CD4-positive, alpha-beta T cell treated with Interleukin-17A for 1 hour (primary cell): ENCODE measurements at places on chromosomes 1 and 21.
A peak's percentile ranks its signal among the peaks of the same experiment; 100 is the strongest.

- DNase-seq: no peak
Measured at GRCh38 chr1:95440511-95440910, 206.5 kb downstream of the RWDD3 start.

DNA sequence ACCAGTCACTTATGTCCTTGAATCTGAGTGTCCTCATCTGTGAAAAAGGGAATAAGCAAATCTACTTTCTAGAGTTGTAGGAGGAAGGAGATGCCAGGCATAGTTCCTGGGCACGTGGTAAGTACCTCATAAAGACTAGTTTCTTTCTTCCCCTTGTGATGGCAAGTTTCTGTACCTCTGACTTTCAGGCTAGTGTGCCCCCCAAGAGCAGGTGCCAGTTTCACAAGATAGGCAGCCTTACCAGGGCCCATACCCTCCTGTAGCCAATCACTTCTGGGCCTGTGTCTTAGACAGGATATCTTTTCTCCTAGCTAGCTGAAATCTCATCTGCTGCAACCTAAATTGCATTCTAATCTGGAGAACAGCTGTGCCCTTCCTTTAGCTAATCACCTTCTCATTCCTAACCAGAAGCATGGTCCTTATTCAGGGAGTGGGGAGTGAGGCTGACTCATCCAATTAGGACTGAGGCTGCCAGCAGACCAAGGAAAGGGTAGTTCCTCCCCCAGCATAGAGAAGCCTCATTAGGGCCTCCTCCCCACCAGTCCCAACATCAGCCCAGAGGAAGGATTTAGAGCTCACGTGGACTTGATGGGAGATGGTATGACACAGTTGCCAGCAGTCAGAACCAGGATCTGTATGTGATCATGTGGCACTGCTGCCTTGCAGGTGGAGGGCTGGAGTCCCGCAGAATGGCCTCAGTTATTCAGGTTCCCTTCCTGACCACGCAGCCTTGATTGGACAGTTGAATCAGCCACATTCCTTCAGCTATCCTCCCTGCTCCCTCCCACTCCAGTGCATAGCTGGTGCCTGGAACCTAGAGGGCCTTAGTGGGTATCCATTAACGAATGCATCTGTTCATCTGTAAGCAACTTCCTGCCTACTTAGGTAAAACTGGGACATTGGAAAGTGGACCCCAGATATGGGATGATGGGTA is 7.9 kb downstream of the KLHDC8A start:
- DNase-seq: no peak

- DNase-seq: no peak
Measured at GRCh38 chr21:41845310-41846032, 33.7 kb downstream of the PRDM15 start.

GRCh38 chr1:71019233-71019969 is 28.2 kb downstream of the PTGER3 start:
- no peak for DNase-seq

DNA sequence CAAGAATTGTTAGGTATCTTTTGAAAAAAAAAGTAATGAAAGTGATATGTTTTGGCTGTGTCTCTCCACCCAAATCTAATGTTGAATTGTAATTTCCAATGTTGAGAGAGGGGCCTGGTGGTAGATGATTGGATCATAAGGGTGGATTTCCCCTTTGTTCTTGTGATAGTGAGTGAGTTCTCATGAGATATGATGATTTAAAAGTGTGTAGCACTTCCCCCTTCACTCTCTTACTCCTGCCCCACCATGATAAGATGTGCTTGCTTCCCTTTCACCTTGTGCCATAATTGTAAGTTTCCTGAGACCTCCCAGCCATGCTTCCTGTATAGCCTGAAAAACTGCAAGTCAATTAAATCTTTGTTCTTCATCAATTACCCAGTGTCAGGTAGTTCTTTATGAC is 70.7 kb downstream of the XCL2 start:
- DNase-seq: no peak

DNA sequence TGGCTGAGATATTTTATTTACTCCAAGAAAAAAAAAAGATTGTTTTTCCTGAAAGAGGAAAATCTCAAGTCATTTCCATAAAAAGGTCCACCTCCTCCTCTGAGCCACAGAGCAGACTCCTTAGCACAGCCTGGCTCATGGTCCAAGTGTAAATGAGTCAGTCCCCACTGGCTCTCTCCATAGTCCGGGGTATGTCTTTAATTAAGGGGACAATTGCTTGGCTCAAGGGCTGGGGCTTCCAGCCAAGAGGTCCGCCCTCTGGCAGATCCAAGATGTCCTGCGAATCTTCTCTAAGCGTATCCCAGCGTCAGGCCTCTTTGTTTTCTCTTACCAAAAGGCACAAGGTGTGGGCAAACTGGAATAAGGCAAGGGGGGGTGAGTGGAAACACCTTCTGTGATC is 33.3 kb downstream of the FOXD2 start:
- DNase-seq: no peak

- DNase-seq: no peak
Measured at GRCh38 chr1:94004924-94005323, 95.7 kb upstream of the GCLM start.

DNA sequence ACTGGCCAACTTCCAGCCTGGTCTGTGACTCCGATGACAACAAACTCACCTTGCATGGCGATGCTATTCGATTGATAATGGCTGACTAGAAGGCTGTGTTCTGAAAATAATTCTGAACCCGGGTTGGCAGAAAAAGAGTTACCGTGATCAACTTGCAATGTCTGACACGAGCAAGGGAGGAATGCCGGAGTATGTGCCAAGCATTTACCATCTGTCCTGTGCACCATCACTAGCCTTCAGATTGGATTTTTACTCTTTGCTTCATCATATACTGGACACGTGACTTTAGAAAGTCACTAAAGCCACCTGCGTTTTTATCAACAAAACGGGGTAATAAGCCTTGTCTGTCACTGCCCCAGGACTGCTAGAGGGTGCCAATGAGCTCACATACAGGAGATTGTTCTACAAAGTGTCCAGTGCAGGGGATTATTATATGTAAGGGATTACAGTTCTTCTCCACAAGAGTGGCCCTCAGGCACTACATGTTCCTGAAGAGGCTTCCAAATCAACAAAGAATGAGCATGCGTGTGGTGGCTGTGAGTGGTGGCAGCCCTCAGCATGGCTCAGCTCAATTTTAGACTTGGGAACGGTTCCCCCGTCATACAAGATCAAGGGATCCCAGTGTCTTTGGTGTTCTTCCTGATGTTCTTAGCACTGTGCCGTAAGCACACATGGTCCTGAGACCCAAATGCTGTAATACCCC is 35.8 kb downstream of the SSBP3 start:
- DNase-seq: no peak

GRCh38 chr1:97038410-97038809 is 316.8 kb downstream of the PTBP2 start:
- DNase-seq: no peak

DNA sequence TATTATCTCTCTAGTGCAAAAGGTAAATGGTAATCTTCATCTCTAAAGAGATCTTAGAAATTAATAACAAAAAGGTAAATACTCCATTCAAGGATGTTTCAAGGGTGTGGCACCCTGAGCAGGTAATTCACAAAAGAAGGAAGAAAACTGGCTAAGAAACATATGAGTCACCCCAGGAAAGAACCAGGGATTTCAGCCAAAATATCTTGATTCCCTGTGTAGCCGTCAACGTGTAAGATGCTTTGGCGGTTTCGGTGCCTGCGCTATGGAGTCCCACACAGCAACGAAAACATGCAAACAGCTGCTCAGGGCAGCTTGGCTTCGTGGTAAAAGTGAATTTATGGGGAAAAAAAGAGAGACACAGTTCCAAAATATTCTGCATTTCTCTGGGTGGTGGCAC is 3.7 kb downstream of the ITGB2 start:
- DNase-seq: no peak

DNA sequence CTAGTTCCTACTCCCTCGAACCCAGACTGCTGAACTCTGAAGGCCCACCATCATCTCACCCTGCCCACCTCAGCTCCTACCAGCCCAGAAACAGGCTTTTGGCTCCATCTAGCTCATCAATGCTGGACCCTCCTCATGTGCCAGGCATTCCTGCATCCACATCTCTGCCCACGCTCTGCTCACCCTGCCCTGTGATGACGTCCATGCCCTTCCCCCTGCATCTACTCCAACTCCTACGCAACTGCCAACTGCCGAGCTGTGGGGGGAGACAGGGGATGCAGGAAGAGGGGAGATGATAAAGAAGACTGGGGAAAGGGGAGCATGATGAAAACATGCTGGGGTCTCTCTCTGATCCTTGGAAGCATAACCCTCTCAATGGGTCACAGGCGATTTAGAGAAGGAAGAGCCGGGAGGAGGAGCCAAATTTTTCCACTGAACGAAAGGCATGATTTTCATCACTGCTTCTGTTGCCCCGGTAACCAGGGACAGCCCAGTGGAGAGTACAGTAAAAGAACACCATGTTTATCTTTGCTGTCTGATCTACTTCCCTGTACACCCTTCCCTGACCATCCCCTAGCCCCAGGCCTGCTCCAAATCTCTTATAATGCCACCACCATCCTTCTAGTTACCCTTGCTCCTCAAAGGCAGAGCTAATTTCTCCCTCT is 44.3 kb downstream of the CD34 start:
- peak; percentile 54 for DNase-seq

DNA sequence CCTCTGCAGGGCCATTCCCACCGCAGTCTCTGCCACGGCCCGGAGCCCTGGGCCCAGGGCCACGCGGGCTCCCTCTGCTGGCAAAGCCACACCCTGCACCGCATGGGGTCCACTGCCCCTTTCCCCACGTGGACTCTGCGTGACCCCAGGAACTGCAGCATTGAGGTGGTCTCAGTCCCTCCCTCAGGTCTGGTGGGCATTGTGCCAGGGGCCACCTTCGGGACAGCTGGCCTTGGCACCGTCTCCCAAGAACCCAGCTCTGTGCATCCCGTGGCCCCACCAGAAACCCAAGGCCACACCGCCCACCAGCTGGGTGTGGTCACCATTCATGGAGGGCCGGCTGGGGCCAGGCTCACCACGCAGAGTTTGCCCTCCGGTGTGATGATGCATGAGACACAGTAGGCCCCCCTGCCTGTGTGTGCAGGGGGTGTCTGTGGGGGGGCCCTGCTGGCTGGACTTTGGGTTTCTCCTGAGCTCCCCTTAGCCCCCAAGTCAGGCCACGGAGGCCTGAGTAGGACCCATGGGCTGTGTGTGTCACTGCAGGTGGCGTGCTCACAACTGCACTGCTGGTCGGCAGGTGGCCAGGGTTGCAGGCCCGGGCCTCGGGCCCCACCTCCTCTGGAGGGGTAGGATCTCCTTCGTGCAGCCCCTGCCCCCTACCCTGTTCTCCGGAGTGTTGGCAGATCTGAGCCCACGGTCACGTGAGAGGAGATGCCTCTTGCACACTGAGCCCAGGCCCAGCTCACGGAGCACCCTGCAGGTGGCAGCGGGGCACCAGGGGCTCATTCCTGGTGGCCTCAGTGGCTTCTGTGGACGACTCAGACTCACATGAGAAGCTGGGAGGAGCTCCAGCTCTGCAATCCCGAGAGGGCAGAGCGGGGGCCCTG is 5.8 kb downstream of the VWA1 start:
- DNase-seq: peak; percentile 39

DNA sequence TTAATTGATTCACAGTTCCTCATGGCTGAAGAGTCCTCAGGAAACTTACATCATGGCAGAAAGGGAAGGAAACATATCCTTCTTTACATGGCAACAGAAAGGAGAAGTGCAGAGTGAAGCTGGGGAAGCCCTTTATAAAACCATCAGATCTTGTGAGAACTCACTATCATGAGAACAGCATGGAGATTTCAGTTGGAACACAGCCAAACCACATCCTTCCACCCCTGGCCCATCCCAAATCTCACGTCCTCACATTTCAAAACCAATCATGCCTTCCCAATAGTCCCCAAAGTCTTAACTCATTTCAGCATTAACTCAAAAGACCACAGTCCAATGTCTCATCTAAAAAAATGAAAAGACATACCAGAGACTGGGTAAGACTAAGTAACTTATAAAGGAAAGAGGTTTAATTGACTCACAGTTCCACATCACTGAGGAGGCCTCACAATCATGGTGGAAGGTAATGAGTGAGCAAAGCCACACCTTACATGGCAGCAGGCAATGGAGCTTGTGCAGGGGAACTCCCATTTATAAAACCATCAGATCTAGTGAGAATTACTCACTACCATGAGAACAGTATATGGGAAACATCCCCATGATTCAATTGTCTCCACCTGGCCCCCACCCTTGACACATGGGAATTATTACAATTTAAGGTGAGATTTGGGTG is 105.2 kb downstream of the MRPL39 start:
- DNase-seq: peak; percentile 15

DNA sequence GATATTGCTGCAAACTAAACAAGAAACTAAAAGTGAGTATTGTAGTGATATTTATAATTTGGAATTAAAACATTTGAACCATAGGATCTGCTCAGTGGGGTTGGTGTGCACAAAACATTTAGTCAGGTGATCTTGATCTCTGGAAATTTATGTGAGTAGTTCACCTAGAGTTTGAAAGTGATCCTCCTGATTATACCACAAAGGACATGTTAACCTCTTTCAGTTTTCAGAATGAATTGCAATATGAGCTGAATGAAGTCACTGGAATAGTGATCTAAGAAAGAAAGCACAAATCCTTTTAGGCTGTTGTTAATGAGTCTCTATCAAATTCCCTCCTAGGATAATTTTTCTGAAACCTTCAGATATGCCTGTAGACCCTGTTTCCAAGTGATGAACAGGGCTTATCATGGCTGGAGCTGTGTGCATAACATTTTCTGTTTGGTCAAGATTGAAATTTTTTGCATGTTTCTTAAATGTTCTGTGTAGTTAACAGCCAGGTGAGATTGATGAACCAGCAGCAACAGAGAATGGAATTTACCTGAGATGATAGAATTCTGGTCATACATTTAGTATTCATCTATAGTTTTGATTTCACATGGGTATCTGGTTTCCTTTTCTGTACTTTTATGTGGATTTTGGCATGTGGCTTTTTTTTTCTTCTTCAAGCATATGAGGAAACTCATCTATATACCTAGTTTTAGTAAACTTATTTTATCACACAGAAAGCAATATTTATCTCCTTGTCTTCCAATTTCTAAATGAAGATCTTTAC is 25.5 kb downstream of the CDC14A start:
- DNase-seq: no peak

- no peak for DNase-seq
Measured at GRCh38 chr1:168742994-168743650, 14.1 kb upstream of the DPT start.

DNA sequence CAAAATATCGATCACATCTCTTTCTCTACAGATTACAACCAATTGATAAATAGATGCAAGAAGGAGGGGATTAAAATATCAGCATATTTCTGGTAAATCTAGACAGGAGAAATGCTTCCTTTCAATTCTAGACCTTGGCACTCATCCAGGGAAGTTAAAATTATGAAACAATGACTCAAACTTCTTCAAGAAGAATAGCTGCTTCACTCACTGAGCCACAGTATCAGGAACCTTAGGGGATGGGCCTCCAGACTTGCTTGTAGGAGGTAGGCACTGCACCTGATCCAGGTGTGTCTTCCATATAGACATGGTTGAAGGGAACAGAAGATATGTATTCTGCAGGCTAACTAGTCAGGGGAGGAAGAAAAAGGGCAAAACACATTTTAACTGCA is 9.8 kb downstream of the SLAMF7 start:
- DNase-seq: no peak

DNA sequence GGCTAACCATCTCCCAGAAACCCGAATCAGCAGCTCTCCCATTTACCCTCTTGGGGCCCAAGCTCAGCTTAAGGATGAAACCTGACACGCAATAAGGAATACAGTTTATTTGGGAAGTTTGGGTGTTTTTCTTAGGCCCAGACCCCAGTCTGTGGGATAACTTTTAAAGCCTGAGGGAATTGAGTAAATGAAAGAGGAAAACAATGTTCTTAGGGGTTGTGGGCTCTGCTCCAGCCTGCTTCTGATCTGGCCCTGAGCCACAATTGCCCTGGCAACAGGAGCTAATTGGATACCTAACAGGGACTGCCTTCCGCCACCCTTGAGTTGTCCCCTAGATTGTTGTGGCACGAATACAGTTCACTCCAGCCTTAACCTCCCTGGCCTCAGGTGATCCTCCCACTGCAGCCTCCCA is 20.1 kb downstream of the DYRK3 start:
- DNase-seq: no peak
